Astrocyte (in vitro differentiated cells and primary cell): ENCODE measurements at places on chromosomes 3 and 15. TPM values are rescaled to one million over a fixed set of nuclear protein-coding genes. Genes with fewer than 3 reads are reported as not detected.

The TGFBR2 gene
- 39.9 and 44.1 TPM in 2 replicates for total RNA-seq

The SEMA3G gene
- 0.09 and 0.26 TPM in 2 replicates for total RNA-seq

The STAC gene
- total RNA-seq = 7.1 and 9.4 TPM in 2 replicates

The ISG20 gene
- total RNA-seq = 15.9 and 18.6 TPM in 2 replicates

The IL20RB gene
- 22.0 and 23.6 TPM in 2 replicates for total RNA-seq

The SLC28A1 gene
- total RNA-seq = not detected in 2 replicates

The TERC gene
- 0.86 and 1.2 TPM in 2 replicates for total RNA-seq

The TRAT1 gene
- not detected in 2 replicates for total RNA-seq

The STRIT1 gene
- not detected in 2 replicates for total RNA-seq

The CCR8 gene
- not detected in 2 replicates for total RNA-seq

The INKA1 gene
- total RNA-seq = 2.7 and 3.9 TPM in 2 replicates

The UBA3 gene
- 73.4 and 79.2 TPM in 2 replicates for total RNA-seq

The GOLGA8G gene
- total RNA-seq = 0.31 TPM in 1 of 2 replicates, not detected in the other

The LTF gene
- total RNA-seq = not detected in 2 replicates

The AHSG gene
- total RNA-seq = not detected in 2 replicates

The FBXL2 gene
- total RNA-seq = 23.3 and 25.6 TPM in 2 replicates

The CFAP20DC gene
- 0.57 and 0.89 TPM in 2 replicates for total RNA-seq

The SCN11A gene
- 0.07 and 0.20 TPM in 2 replicates for total RNA-seq

The GAP43 gene
- total RNA-seq = 13.8 and 17.4 TPM in 2 replicates

The WNT7A gene
- 0.46 and 1.7 TPM in 2 replicates for total RNA-seq

The GUCA1C gene
- not detected in 2 replicates for total RNA-seq

The TEX55 gene
- total RNA-seq = not detected in 2 replicates

The CFAP100 gene
- not detected in 2 replicates for total RNA-seq

The PRTG gene
- 13.6 and 39.4 TPM in 2 replicates for total RNA-seq
